ENCODE measurements at places on chromosomes 6 and 20.

GRCh38 chr6:138685257-138685656, 88.3 kb upstream of the CCDC28A start:
- DNase-seq, result no peak

GRCh38 chr6:45946352-45946751, 69.3 kb downstream of the CLIC5 start:
- DNase-seq, result peak; percentile 57

DNA sequence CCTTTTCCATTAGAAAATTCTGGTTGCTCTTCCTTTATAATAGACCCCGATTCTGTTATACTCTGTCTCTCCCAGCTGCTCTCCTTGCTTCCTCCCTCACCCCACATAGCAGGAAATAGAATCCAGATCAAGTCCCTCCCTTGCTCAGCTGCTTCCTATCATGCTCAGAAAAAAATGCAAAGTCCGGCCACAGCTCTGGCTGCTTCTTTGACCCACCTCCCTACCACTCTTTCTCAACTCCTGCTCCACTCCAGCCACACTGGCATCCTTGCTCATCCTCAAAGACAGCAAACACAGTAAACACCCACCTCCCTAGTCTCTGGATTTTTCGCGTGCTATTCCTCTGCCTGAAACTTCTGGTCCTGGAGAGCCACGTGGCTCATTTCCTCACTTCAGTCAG, 9.1 kb upstream of the SLC22A16 start:
- no peak for DNase-seq

DNA sequence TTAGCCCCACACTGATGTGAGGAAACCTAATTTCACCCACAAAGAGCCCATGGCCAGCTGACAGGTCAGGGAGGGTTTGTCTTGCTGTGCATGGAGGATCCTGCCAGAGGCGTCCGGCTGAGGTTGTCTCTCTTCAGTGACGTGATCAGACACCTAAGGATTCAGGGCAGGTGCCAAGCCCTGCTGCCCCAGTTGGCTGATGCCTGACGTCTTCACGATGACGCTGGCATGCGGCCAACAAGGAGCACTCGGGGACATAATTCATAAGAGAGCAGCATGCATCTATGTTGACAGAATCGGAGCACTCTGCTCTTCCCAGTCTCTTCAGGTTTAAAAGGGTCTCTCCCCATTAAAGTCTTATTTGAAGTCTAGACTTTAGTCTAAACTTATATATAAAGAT, 47.8 kb downstream of the PSMB1 start:
- DNase-seq, result no peak

DNA sequence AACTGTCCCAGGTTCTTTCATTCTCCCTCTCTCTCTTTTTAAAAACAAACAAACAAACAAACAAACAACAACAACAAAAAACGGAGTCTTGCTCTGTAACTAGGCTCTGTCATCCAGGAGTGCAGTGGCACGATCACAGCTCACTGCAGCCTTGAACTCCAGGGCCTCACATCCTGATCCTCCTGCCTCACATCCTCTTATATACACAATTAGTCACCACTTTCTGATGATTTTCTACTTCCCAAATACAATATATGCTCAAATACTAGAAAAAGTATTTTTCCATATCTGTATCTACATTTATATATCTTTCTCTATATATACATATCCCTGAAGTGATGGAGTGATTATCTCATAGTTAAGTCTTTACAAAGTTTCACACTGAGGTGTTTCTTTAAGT, 170.7 kb downstream of the EPHA7 start:
- no peak for DNase-seq

DNA sequence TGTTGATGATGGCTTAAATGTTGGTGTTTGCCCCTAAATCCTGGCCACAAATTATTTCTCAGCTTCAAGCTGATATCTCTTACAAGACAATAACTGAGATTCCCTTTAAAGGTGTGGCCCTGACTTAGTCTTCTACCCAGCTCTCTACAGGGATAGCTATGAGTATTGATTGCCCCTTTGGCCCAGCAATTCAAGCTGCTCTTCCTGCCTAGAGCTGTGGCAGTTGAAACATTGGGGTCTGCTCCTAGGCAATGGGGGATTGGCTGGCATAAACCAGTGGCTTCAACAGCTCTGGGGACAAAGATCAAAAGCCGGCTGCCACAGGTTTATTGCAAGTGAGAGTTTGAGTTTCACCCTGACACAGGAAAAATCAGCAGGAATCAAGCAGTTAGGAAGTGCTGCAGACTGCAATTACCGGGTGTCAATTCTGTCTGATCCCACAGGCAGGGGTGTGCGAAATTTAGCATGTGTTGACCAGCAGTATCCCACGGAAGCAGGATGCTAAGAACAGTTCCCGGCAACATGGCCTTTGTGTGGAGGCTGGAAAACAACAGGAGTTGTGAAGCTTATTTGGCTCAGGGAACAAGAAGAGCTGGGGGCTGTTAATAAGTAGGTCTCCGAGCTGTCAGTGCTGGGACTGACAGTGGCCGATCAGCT, 66.2 kb upstream of the IYD start:
- DNase-seq, result no peak

DNA sequence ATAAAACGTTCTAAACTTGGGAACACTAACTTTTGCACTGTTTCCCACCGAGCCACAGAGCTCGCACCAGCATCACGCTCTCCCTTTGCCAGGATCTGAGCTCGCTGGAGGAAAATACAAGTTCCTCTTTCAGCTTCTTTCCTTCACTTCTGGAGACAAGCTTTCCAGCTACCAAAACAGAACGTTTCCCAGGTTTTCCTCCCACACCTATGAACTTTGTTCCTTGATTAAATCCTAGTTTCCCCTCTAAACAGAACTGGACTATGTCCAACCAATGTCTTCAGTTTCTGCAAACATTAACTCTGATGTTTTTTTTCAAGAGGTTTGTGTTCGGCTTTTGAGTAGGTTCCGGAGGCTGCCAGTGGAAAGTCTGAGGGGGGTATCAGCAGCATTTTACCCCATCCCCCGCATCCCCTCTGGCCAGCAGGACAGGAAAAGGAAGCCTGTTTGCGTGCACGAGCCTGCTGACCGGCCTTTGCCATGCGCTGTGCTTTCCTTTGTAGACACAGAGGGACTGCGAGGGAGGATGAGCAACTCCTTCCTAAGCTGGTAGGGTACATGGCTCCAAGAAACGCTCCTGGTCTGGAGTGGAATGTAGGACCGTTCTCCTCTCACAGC, 135.5 kb downstream of the LY86 start:
- no peak for DNase-seq

DNA sequence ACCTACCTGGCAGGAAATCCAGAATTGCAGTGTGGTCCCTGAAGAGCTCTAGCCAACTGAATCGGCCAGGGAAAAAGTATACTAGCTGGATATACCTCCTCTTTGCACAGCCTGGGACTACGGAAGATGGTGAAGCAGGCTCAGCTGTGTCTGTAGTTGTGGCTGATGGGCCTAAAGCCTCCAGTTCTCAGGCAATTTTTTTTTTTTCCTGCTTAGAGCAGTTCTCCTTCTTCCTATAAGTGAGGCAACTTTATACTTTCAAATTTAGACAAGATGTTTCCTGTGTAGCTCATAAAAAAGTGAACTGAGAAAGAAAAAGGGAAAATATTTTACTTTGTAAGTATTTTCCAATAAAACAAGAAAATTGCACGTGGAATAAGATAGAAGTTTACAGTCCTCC, 172.9 kb downstream of the CARMIL1 start:
- DNase-seq, result no peak

GRCh38 chr6:121730616-121731015, 295.2 kb downstream of the GJA1 start:
- no peak for DNase-seq

- no peak for DNase-seq
Observed at GRCh38 chr20:4670469-4670868, 51.2 kb upstream of the PRND start.

- DNase-seq, result no peak
Observed at GRCh38 chr20:5356941-5357340, 40.2 kb upstream of the PROKR2 start.

DNA sequence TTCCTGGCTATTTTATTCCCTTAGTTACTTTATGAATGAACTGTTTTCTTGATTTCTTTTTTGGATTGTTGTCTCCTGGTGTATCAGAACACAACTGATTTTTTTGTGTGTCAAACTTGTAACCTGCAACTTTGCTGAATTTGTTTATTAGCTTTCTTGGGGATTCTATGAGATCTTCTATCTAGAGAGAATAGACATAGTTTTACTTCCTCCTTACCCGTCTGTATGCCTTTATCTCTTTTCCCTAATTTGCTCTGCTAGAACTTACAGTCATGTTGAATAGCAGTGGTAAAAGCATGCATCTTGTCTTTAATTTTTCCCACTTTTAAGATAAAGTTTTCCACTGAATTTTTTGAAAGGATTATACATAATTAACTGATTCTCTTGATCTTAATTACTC, 13.2 kb downstream of the RNF146 start:
- no peak for DNase-seq

DNA sequence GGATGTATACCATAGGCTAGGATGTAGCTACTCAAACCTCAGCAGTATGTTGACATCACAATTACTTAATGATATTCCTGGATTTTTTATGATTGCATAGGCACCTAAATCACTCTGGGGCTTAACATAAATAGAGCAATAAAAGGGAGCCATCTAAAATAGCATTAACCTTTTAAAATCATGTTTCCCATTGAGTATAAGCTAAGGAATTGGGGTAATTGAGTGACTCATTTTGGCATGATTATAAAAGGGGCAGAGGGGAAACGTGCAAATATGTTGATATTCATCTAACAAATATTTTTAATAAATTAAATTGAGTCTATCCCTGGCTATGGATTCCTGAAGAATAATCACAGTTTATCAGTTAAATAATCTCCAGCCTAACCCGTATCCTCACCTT, 74.0 kb upstream of the ADGRF1 start:
- no peak for DNase-seq

DNA sequence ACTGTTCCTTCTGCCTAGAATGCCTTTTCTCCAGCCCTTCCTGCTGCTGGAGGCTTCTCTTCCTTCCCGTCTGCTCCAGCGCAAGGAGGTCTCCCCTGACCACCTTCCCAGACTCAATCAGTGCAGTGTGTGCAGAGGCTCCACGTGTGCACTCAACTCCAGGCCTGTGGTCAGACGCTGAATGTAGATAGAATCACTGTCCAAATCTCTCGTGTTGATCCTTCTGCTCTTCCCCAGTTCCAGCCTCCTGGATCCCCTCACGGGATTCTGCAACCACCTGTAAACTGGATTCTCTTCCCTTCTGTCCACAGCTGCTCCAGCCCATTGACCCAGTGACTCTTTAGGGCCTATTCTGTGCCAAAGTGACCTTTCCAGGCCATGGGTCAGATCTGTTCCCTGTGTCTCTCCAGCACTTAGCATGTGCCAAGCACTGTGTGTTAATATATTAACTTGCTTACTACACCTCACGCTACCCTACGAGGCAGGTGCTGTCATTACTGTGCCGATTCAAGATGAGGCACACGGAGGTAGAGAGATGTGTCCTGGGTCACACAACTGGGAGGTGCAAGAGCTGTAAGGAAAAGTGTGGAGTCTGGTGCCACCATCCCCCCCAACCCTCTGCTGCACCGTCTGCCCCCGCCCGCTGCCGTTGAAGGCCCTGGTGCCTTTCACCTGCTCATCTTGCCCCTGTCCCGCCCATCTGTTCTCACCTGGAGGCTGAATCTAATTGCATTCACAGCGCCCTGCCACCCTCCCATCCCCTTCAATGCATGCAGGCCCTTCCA, 112.2 kb downstream of the SULF2 start:
- no peak for DNase-seq

DNA sequence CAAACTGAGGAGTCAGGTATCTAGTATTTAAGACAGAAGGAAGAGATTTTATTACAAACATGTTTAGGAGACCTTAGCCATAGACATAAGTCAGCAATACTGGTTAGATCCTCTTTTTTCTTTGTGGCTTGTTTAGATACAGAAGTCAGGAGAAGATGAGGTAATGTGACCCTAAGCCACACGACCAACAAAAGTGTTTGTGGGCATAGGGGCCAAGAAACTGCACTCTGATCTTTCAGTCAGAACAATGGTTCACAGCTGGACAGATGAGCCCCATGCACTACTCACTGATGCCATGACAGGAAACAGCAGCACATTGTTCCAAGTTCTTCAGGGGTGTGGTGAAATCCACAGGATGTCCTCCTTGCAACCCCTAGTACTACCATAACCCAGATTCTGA, 238.5 kb upstream of the RAB32 start:
- DNase-seq, result no peak

DNA sequence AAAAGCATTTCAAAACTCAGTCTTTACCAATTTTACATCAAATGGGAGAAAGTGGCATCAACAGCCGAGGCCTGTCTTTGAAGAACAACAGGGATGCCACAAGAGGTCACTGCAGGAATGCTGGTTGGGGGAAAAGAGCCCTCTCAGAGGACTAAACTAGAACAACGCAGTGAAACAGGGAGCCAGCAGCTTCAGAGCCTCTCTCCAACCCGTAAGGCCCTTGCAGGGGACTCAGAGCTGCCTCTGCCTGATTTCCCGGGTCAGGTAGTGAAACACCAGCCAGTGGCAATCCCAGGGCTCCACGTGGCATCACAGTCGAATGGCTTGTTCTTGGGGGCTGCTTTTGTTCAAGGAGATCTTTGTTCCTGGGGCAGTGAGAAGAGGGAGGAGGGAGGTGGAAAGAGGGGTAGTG, 55.0 kb upstream of the KCNK16 start:
- DNase-seq, result peak; percentile 84

GRCh38 chr6:52995913-52996645, 995 bp upstream of the GSTA4 start:
- DNase-seq, result peak; percentile 74

GRCh38 chr20:52172392-52173047, 19.1 kb downstream of the ZFP64 start:
- no peak for DNase-seq

DNA sequence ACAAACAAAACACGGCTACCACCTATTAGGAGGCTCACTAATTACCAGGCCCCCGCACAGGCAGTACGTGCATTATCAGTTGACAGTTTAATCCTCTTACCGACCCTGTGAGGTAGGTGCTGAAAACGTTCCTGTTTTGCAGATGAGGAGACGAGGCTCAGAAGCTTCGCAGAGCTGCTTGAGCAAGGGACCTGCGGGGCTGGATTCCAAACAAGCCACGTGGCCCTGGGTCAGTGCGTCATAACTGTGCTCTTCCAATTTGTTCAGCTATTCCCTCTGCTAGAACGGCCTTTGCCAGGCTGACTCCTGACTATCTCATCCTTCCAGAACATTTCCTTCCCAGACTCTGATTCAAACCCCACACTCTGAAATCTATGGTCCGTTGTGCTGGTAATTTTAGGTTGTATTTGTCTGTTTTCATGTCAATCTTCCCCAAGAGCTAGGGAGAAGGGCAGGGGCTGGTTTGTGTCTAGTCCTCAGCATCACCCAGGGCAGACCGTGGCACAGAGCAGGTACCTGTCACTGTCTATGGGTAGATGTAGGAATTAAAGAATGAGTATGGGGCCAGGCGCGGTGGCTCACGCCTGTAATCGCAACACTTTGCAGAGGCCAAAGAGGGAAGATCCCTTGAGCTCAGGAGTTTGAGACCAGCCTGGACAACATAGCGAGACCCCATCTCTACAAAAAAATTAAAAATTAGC, 28.8 kb upstream of the TLDC2 start:
- DNase-seq, result no peak

- no peak for DNase-seq
Observed at GRCh38 chr6:158933079-158933595, 66.9 kb downstream of the RSPH3 start.

- DNase-seq, result no peak
Observed at GRCh38 chr6:34511214-34511914, 44.8 kb downstream of the SPDEF start.
